ENCODE measurements at places on chromosomes 6 and 20.
A peak's percentile ranks its signal among the peaks of the same experiment; 100 is the strongest.

- no peak for DNase-seq
Measured at GRCh38 chr6:5999688-6000608, 6.8 kb downstream of the NRN1 start.

DNA sequence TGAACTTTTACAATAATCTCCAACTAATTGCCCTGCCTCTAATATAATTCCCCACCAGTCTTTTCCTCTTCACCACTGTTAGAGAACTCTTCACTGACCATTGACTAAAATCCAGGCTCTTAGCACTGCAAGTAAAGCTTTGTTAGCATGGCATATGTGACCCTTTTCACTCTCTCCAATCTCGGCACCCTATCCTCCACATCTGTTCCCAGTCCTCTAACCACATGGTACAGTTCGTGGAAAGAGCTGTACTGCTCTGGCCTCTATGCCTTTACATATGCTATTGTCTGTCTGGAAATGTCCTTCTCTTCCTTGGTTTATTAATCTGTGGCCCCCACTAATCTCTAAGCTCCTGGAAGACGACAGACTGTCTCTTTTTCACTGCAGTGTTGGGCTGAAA, 63.0 kb upstream of the EIF2S2 start:
- no peak for DNase-seq

DNA sequence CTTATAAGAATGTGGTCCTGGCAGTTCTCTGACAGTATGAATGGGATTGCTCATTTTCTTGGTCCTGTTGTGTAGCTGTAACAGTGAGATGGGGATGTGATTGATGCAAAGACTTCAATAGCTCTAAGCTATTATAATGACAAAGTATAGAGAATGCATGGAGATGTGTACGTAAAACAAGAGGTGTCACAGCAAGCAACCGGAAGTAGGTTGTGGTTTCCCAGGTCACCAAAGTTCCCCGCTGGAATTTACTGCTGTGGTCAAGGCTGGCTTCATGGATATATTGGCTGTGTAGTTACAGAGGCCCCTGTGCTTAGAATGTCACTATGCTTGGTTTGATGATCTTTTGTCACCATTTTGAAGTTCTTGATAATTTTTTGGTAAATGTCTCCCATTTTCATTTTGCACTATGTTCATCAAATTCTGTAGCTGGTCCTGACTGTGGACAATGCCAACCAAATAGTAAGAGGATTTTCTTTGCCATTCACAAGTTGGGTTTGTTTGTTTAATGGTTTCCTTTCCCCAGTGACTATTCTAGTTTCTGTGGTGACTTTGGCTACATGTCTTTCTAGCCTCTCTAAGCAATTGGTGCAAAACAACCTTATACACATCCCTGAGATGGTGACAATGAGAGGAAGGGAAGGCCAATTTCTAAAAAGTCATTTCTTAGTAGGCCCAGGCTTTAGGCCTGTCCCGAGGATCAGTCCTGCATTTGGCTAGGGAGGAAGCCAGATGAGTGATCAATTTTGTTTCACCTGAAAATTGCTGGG, 10.5 kb downstream of the DNAH8 start:
- no peak for DNase-seq

DNA sequence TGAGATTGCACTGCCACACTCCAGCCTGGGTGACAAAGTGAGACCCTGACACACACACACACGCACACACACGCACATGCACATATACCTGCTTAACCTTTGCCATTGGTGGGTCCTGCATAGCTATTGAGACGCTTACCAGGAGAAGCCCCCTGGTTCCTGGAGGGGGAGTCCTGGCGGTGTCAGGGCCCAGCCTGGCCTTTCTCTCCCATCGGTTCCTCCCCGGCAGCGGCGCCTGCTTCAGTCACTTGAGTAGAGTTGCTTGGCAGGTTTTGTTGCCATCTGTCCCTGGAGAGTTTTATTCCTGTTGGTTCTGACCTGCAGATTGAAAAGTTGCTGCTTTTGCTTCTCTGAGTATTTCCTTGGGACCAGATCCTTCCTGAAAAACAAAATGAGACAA, 20.6 kb upstream of the FAM209A start:
- DNase-seq = no peak

GRCh38 chr6:8389036-8389818, 46.1 kb downstream of the SLC35B3 start:
- DNase-seq = no peak

DNA sequence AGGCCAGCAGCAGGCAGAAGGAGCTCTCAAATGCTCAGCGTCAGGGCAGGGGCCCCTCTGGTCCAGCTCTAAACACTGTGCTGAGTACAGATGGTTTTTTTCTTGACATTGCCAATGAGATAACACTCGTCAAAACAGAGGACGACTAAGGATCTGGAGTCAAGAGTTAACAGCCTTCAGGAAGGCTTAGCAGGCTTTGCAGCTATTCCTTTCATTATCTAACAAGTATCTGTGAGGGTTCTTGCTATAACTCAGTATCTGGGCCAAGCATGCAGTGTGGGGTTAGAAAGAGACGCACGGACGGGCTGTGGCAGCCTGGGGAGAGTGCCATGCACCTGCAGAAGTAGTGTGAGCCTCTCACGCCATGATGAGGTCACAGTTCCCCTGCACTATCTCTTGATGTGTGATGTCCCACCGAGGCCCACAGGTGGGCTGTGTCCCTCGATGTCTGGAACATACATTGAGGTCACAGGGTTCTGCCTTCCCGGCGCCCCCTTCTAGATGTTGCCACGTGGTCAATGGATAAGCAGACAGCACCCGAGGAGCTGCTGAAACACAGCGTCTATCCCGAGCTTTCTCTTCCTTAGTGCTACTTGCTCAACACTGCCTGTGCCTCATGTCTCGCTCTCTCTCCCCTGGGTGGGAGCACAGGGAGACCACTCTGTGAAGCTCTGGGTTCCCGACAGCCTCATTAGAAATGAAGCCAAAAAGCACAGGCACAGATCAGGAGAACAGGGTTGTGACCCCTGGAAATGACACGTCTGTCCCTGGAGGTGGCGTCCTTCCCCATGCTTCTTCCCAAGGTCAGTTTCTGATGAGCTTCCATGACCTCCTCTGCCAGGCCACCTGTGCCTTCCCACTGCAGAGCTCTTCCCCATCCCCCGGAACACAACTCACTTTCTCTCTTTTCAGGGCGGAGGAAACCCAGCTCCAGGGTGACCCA, 85.5 kb upstream of the RPS6KA2 start:
- DNase-seq = no peak

DNA sequence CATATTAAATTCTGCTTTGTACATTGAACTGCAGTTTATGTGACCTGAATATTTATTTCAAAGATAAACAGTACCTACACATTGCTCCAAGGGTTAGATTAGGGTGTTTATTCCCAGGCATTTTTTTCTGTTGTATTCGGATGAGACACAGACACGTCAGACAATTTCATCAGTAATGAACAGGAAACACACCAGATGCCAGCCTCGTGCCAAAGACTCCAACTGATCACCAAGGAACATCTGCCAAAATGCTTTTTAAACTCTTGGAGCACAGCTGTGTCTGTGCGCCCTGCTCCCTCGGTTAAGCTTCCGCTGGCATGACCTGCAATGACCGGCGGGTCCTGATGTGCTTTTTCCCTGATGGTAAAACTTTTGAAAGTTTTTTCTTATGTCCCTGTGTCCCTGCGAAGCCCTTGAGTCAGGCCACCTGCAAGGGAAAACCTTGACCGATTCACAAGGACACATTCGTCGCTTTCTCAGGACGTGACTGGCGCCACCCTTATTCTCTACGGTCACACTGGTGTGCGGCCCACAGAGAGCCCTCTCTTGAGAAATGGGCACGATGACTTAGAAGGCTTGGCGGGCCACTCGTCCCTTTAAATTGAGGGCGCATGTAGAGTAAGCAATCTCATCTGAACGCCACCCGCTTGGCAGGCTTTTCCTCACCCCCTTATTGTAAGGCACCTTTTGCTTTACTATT, 173.9 kb downstream of the QKI start:
- DNase-seq = no peak

- peak; percentile 30 for DNase-seq
Measured at GRCh38 chr6:14129575-14129974, 12.0 kb downstream of the CD83 start.

DNA sequence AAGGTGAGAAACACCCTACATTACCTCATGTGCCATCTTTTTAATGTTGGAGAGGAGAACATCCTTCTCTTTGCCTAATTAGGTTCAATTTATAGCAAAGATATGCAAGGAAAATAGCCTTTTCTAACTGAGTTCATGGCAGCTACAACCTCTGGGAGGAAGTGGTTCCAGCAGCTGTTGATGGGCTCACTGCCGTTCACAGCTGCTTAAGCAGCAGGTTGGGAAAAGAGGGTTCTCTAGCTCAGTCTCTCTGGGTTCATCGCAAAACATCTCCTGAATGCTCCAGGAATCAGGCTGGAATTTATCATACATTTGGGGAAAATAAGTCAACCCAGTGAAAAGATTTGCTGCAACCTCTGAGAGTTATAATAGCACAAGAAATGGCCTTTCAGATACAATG, 115.1 kb downstream of the UNC5CL start:
- DNase-seq = no peak

DNA sequence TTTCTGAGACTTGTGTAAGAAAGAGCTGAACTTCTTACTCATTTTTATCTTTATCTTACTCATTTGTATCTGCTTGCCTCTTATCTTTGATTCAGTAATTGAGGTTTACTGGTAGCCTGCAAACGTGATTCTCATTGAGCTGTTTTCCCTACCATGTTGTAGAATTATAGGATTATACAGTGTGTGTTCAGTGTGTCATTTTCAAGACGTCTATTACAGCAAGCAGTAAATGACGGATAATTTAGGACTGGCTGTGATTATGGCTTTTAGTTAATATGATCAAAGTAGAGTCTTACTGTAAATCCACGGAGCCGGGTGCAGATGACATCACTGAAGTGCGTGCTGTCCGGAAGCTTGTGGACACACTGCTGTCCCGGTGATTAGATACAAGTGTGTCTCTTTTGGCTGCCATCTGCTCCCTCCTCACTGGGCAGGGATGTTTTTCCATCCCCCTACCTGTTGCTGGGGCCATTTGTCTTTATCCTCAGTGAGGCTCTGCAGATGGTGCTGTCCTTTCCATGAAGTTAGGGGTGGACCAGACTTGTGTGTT, 6.0 kb downstream of the NELFCD start:
- DNase-seq = no peak

- no peak for DNase-seq
Measured at GRCh38 chr6:163701762-163702161, 287.2 kb downstream of the QKI start.

- DNase-seq = no peak
Measured at GRCh38 chr6:134662077-134662700, 287.7 kb downstream of the ALDH8A1 start.

DNA sequence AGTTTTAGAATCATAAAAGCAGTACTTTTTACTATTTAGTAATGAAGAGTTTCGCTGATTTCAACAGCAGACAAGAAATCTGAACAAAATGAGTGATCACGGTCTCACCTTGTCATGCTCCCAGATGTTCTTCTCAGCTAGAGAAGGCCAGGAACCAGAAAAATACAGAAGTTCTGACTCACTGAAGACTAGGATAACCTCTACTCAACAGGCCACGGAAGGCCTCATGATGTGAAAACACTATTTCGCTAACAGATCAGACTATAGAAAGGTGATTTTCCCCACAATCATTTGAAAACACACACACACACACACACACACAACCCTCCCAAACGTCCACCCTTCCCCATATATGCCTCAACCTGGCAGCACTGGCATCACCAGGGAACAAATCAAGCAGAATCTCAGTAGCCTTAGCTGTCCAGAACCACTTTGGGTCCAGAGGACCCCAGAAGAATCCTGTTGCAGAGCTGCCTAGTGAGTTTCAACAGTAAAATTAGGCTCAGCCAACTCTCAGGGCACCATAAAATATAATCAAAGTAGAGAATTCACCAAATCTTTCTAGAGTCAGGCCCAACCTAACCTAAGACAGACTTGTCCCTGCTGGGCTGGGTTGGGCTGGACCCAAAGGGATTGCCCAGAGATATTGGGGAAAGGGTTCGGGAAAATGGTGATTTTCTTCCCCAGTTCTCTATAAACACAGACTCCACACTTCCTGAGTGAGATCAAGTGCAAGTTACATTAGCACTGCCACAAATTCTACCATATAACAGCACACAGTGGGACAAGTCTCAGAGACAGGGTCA, 7.9 kb downstream of the EXOC2 start:
- DNase-seq = no peak

GRCh38 chr20:54107600-54108325, 37.4 kb upstream of the BCAS1 start:
- no peak for DNase-seq

DNA sequence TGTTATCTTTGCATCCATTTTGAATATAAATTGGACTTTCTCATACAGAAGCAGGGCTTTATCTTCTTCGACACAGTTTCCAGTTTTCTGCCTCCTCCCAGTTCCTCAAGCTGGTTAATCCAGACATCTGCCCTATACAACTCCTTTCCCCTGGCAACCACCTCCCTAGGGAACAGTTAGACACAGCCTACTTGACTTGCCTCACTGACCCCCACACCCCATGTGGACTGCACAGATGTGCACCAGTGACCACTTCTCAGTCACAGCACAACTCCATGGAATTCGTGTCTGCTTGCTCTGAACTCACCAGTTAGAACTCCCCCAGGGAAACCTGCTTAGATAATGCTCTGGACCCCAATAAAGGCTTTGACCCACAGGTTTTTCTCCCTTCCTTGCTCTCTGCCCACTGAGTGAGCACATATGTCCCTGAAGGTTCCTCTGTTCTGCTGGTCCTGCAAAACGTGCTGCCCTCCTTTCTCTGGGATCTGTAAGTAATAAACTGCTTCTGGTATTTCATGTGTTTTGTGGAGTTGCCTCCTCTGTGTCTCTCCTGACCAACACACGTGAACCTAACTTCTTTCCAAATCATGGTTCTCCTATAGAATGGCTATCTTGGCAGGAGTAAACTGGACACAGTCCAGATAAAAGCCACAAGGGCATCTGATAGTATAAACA, 351.2 kb downstream of the CD83 start:
- no peak for DNase-seq

GRCh38 chr6:20204512-20204894, 7.8 kb downstream of the MBOAT1 start:
- DNase-seq = no peak

- no peak for DNase-seq
Measured at GRCh38 chr6:127570739-127571389, 6.1 kb upstream of the C6orf58 start.

- DNase-seq = no peak
Measured at GRCh38 chr20:34045294-34045693, 51.6 kb downstream of the RALY start.

- DNase-seq = no peak
Measured at GRCh38 chr6:53694810-53695394, 29.3 kb upstream of the KLHL31 start.

DNA sequence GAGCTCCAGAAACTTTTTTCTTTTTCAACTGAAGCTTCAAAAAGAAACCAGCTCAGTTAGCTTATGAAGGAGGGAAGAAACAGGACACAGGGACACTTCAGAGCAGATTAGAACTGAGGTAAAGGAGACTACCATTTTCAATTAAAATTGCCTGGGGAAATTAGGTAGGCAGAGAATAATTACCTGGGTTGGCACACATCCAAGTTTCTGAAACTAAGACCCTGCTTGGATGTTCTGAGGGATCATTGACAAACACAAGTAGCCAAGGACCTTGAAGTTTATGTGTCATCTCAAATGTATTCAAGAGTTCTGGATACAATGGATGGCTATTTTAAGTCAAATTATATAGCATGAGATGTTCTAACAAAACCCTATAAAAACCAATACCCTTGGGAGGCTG, 137.6 kb downstream of the PLCB4 start:
- no peak for DNase-seq

All from 8988T (cell line).